ENCODE measurements at places on chromosomes 2 and 18.

DNA sequence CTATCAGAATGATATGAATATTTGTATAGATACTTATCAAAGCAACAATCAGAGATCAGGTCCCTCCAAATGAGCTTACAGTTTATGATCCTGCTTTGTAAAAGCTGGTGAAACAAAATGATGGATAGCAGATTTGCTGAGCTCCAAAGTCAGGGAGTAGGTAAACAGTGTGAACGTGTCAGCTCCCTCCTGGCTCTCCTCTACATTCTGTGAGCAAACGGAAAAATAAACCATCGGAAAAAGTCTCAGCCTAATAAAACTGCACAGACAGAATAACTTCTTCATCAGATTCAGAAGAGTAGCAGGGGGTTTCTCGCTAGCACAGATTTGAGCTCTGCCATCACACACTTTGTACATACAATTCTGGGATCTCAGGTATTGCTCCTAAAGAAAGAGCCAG lies 51.3 kb downstream of the BCL11A start:
- no peak for DNase-seq

DNA sequence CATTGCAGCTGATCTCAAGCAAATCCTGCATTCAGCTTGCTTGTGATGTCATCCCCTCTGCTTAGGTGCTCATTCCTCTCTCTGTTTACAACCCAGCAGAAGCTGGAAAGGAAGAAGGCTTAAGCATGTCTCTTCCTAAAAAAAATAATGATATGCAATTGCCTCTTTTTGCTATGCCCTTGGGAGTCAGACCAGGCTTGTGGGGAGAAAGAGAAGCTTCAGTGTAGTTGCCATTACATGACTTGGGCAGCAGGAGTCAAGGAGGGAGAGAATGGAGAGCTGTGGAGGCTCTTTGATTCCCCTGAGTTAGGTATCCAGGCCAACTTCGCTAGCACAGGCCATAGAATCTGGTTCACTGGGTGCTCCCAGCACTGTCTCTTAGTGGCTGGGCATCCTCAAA lies 101.1 kb downstream of the MAPK4 start:
- DNase-seq: no peak

DNA sequence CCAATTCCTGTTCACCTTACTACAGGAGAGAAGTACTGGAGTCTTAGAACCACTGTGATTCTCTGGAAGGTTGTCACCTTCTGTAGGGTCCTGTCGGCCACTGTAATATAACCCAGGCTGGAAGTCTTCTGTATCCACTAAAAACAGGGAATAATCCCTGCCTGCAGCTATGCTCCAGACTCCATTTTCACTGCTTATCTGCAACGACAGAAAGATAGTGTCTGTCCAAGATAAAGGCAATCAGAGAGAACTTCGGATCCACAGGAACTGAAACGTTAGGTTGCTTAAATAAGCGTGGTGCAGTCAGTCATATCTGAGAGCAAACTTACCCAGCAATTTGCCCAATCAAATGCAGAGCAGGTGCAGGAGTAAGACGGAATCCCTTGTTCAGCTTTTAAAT lies 34.2 kb downstream of the ALS2 start:
- no peak for DNase-seq

- DNase-seq: peak; percentile 26
Observed at GRCh38 chr2:239035361-239035814, 187.5 kb downstream of the TWIST2 start.

DNA sequence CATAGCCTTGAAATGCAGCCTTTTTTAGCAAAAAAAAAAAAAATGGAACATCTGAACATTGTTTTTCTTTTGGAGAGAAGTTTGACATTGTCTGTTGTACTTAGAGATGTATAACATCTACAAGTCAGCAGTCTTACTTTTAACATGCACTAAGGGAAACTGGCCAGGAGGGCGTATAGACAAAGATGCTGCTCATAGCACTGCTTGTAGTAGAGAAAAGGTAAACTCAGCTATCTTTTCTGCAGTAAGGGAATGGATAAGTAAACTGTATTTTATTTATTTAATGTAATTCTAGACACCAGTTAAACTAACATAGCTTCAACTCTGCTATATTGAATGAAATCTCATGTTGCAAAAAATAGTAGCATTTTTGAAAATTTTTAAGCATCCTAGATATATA lies 489.6 kb downstream of the PTPRM start:
- no peak for DNase-seq

DNA sequence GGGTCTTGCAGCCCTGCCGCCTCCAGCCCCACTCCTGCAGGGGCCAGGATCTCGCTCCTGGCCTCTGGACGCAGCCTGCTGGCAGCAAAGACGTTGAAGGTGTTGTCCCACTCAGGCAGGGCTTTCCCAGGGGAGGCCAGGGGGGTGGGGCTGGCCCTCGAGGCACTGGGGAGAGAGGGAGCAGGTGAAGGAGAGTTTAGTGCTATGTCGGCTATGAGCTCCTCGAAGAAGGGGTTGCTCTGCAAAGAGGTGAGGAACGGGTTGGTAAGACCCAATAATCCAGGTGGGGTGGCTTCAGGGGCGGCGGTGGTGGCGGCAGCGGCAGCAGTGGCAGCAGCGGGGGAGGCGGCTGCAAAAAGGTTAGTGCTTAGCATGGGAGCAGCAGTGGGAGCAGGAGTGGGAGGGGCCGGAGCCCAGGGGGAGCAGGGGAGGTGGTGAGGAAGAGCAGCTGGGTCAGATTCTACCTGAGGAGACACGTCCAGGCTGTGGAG lies 9.7 kb upstream of the SFXN5 start:
- DNase-seq: no peak

DNA sequence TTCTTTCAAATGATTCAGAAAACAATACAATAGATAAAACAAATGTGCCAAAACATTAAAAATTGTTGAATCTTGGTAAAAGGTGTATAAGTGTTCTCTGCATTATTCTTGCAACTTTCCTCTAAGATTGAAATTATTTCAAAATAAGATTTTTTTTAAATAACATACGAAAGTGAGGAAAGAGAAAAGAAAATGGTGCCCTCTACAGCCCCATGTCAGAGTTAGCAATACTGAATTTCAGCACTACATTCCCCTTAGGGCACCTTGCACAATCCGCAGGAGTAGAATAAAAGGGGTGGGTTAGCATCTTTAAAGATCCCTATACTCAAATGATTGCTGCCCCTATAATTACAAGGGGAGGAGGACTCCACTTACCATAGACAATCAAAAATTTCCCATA lies 433.7 kb downstream of the BCL11A start:
- DNase-seq: no peak

- no peak for DNase-seq
Observed at GRCh38 chr2:220956429-220956828, 615.7 kb downstream of the EPHA4 start.

DNA sequence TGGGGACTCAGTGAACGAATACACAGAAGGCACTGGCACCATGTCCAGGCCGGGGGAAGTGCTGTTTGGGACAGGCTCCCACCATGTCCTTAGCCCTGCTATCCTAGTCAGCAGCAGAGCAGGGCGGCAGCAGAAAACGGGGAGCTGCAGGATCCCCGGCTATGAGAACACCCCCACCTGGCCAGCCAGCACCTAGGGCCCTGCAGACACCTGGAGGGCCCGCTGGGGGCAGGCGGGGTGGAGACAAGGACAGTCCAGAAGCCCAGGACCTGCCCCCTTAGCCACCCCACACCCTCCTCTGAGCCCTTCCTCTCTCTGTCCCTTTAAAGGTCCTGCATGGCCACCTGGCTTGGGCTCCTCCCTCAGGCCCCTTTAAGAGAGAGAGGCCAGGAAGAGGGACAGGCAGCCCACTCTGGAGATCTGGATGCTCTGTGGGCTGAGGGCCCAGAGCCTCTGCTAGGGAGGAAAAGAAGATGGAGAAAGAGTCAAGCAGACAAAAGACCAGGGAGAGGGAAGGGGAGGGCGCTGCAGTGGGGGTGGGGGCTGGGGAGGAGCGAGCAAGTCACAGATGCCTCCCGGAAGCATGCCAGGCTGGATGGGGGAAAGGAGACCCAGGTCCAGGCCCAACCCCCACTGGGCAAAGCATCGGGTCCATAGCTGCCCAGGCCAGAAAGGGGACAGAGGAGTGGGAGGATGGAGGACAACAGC lies 48.6 kb downstream of the BIN1 start:
- DNase-seq: no peak

GRCh38 chr2:44930274-44931197 lies 11.0 kb upstream of the SIX3 start:
- DNase-seq: no peak

GRCh38 chr2:6960659-6961058 lies 43.4 kb downstream of the RNF144A start:
- no peak for DNase-seq

- DNase-seq: no peak
Observed at GRCh38 chr18:55179835-55180234, 220.6 kb upstream of the CCDC68 start.

- DNase-seq: no peak
Observed at GRCh38 chr2:45180779-45181178, 171.5 kb upstream of the SIX2 start.

GRCh38 chr2:28355521-28356094 lies 37.0 kb upstream of the FOSL2 start:
- DNase-seq: no peak

DNA sequence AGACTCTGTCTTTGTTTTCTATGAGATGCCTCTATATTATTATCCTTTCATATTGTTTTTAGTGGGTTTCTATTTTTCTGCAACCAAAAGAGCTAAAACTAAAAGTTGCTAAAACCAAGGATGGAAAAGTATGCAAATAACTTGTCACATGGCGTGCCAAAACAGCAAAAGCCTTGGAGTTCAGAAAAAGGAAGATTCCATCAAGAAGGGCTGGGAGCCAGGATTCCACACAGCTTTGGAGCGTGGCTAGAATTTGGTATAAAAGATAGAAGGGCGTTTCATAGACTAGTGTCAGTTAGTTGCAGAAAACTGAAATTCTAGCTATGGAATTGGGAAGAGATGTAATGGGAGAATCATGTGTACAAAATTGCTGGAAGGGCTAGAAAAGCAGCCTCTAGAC lies 4.1 kb downstream of the SCYGR1 start:
- DNase-seq: no peak

DNA sequence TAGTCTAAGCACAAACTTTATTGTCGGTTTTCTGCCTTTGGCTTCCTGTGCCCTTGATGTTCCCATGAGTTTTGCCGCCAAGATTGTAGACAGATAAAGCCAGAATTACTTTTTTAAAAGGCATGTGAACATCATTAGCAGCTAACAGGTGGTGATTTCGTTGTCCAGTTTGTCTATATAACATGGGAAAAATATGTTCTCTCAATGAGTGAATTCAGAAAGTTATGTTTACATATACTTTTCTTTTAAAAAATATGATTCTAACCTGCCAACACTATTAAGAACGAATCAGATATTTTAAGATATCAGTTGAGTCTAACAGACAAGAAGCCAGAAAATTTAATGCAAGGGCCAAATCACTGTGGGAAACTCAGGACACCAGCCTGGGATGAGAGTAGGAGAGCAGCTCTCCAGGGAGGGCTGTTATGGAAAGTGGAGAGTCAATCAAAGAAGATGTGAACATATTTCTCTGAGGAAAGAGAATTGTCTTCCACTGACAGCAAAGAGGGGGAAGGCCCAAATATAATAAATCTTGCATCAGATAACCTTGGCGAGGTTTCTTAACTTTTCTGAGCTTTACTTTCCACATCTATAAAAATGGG lies 311.3 kb downstream of the ARHGAP15 start:
- no peak for DNase-seq

DNA sequence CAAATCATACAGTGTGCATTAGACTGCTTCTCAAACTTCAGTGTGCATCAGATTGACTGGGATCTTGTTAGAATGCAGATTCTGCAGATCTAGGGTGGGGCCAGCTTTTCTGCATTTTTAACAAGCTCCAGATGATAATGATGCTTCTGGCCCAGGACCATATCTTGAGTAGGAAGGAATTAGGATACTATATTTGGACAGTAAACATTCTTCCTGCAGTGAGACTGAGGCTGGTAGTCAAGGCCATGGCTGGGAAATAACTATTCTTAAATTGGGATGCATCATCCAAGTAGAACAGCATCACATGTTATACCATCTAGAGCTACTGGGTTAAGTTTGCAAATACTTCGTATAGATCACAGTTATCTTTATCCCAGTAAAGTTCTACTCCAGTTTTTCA lies 28.4 kb upstream of the ARMC9 start:
- DNase-seq: no peak

DNA sequence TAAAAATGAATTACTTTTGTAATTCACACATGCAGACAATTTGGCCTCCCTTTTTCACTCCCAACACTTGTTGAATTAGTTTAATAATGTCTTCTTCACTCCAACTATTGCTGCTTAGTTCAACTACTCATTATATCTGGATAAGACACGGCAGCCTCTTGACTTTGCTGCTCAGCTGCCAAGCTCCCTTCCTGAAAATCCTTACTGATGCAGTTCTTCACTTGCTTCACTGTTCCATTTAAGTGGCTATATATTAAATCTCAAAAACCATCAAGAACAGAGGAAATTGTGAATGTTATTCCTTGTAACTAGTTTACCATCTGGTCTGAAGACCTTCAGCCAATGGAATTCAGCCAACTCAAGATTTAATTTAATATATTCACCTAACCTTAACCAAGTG lies 127.1 kb downstream of the NCOA1 start:
- no peak for DNase-seq

- DNase-seq: no peak
Observed at GRCh38 chr2:45852450-45853150, 201.1 kb downstream of the PRKCE start.

GRCh38 chr2:223084873-223085272 lies 32.9 kb downstream of the KCNE4 start:
- DNase-seq: no peak

DNA sequence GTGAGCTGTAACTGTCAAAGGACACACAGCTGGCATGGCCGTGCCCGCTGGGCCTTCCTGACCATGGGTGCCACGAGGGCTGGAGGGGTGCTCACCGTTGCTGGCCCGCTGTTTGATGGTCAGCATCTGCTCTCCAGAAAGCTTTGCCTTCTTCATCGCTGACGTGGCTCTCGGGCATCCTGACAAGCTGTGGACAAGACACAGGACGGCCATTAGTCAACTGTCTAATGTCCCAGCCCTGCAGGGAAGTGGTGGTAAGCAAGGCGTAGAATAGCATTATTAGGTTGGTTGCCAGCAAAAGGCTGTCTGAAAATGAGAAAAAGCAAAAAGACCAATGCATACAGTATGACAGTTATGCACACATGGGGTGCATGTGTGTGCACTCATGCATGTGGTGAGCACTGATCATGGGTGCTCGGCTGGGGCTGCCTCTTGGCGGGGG lies 64.7 kb upstream of the PXDN start:
- DNase-seq: no peak

DNA sequence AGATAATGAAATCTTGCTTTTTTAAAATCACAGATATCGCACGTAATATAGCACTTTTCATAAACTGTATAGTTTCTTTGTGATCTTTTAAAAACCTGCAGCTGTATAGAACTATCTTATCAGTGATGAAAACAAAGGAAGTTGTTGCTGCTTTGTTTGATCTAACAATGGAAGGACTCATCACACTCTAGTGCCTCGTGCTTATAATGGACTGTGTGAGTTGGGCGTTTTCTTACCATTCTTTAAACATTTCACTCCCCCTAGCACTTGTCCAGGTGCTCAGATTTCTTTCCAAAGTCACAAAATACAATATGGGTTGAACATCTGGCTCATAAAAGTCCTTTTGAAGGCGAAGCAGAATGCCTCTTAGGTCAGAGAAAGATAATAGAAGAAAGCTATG lies 94.8 kb upstream of the SPATS2L start:
- DNase-seq: no peak

Data from stimulated activated CD8-positive, alpha-beta memory T cell treated with anti-CD3 and anti-CD28 coated beads, Interleukin-4, amount 100 ng/mL, for 1 hour (primary cell).